Trophoblast cell (in vitro differentiated cells and primary cell): ENCODE measurements at places on chromosomes 6 and 20.
A peak's percentile ranks its signal among the peaks of the same experiment; 100 is the strongest.

DNA sequence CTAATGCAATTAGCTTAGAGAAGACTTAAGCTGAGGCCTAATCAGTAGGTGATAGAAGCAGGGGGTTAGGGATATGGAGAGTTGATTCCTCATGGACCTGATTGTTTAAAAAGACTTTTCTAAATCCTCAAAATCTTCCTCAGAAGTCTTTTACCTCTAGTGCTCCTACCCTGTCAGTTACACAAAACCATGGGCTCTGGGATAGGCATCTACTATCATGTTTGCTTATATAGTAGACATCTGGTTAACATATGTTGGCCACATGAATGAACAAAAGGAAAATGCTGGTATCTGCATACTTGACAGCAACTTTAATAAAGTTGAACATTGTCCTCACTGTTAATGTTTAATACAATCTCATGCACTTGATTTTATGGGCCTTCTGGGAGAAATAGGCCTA lies 61.5 kb upstream of the FKBP1C start:
- no peak for DNase-seq

GRCh38 chr6:45830441-45831139 lies 185.1 kb downstream of the CLIC5 start:
- no peak for DNase-seq

GRCh38 chr6:102407886-102408741 lies 1014.6 kb downstream of the GRIK2 start:
- DNase-seq: no peak

DNA sequence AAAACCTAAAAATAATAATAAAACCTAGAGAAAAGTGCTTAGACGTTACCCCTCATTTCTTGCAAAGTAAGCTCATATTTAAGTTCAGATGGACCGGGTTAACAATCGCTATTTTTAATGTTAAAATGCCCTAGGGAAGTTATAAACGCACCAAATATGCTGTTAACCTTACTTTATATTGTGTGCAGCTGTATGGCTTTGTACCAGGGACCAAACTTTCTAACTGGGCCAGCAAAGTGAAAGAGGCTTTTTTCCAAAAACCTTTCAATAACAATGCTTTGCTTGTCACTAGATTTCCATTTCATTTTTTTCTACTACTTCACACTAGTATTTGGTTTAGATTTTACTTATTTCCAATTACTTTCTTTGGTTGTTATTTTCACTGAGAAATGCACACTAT lies 248.5 kb downstream of the FOXC1 start:
- DNase-seq: no peak

DNA sequence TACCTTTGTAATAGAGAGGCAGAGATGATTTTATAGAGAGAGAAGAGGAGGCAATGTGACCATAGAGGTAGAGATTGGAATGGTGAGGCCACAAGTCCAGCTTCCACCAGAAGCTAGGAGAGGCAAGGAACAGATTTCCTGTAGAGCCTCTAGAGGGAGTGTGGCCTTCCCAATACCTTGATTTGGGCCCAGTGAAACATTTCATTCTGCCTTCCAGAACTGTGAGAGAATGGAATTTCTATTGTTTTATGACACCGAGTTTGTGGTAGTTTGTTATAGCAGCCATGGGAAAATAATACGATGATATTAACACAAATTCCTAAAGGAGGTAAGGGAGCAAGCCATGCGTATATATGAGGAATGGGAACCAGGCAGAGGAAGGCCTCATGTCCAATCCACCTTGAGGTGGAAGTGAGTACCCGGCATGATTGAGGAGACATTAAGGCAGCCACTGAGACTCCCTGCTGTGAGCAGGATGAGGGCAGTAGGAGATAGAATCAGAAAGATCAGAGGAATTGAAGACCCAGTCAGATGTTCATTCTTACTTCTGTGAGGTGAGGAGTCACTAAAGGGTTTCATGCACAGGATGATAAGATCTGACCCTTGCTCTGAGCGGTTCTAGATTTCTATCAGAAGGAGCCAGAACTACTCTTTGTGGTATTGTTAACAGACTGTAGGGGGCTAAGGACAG lies 636.3 kb upstream of the IMPG1 start:
- DNase-seq: peak; percentile 42

DNA sequence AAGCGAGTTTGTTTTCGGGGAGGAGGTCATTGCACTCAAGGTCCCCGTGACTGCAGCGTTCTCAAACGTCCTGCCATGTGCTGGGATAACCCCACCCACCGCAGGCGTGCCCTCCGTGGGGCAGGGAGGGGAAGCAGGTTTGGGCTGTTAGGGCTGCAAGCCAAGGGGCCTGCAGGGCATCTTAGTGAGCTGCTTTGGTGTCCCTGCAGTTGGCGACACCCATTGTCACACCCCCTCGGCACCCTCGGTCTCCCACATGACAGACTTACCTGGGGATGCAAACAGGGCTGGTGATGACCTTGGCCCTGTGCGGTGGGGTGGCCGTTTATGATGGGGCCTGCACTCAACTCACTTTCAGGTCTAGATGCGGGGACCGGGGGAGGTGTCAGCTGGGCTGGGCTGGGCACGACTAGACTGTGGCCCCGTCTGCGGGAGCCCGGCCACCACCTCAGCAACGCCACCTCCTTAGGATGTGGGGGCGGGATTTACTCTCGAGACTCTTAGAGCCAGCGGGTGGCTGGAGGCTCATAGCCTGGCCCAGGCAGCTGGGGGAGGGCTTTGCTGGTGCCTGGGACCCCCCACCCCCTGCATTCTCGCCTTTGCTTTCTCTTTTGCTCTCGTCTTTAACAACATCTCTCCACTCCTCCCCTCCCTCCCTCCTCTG lies 6.5 kb upstream of the GATA5 start:
- no peak for DNase-seq

DNA sequence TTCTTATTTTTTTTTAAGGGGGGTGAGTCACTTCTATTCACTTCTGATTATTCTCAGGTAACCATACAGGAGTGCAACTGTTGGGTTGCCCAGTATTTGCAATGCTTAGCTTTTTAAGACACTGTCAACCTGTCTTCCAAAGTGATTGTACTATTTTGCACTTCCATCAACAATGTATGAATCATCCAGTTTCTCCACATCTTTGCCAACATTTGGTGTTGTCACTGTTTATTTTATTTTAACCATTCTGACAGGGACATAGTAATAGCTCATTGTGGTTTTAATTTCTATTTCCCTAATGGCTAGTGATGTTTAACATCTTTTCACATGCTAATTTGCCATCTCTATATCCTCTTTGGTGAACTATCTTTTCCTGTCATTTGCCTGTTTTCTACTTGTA lies 1.4 kb upstream of the SLC13A3 start:
- no peak for DNase-seq

DNA sequence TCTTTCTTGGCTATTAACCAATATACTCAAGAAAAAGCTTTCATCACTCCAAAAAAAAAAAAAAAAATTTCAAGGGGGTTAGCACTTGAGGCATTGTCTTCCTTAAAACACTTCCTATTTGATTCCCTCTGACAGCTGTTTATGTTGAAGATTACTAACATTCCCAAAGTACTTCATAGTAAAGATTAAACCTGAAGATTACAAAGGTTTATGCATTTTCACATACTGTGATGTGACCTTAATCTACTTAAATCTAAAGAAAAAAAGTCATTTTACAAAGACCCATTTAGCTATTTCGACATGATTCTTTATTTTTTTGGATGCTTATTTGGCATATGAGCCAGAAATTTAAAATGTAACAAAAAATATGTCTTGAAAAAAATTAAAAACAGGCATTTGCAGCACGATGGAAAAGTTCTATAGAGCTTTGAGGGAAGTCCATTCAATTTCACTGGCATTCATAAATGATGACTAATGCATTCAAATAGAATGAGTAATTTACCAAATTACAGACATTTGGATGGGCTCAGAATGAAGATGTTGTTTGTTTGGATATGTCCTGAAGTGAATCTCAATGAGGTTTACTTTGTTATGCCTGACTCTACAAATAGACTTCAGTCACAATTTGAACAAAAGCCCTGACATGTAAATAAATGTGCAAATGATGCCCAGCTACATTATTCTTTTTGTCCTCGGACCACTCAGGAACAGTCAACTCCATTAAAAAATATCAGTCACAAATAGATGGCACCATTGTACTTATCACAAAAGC lies 674.6 kb upstream of the MARCKS start:
- peak; percentile 54 for DNase-seq

GRCh38 chr6:82172594-82172993 lies 75.0 kb downstream of the IBTK start:
- DNase-seq: no peak

DNA sequence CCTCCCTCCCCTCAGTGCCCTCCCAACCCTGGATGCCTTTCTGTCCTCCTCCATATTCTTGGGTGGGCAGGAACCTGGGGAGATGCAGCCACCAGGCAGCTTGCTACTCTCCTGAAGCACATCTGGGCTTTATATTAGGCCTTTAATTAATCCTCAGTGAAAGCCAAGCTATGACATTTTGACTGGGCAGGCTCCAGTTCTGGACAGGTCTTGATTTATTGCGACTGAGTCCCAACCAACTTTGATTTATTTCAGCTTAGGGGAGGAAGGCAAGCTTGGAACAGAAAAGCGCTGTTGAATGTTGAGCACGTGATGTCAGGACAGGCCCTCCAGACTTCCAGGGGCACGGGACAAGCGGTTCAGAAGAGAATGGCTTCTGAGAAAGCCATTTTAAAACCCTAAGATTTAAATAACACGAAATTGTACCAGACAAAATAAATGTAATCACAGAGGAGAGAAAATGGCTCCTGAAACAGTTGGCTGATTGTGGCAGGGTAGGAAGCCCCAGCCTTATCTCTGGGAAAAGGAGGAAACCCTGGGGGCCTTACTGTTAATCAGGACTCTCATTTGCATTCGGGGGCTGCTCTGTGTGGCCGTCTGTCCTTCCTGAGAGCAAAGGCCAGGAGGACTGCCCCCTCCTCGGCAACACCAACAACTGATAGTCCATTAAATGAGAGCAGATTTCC lies 294.2 kb downstream of the FOXC1 start:
- DNase-seq: no peak
